CD4-positive, alpha-beta T cell treated with Interleukin-15 for 4 hours (primary cell): ENCODE measurements at places on chromosomes 1 and 21.

- no peak for DNase-seq
Measured at GRCh38 chr1:206651958-206652890, 16.9 kb downstream of the DYRK3 start.

DNA sequence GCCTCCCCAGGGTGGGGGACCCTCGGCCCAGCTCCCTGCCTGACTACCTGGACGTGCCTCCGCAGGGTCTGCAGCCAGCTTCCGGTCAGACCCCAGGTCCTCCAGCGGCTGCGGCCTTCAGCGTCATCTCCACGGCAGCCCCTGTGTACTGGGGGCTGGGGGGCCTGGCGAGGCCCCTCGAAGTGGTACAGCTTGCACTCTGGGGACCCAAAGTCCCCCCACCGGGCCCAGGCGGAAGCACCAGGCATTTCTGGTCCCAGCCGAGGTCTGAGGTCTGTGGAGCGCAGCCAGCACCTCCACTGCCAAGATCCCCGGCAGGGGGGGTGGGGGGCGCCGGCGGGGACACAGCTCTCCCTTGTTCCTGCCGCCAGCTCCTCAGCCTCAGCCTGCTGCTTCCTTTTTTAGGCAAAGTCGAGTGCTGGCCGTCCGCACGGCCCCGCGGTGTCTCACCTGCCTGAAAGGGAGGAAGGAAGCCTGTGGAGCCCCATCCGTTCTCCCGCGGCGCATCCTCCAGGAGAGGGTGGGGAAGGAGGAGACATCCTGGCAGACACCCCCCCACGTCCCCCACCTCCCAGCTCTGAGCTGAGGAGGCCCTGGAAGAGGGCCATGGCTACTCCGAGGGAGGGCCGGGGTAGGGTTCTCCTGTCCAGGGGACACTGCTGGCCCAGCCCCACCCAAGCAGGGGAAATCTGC lies 1.2 kb upstream of the VWA1 start:
- no peak for DNase-seq

DNA sequence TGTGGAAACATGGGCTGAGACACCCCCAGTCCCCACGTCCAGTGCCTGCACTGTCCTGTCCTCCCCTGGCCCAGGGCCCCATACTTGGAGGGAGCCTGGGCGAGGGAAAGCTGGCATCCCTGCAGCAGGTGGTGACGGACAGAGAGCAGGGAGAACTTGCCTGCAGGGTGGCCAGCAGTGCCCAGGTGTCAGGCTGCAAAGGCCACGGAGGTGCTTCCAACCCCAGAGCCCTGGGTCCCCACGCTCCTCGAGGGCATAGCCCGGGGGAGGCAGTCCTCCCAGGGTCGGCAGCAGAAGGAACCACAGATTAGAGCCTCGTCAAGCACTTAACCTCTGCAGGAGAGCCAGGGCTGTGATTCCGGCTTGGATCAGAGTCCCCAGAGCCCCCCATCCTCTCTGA lies 77.5 kb downstream of the ARHGEF16 start:
- DNase-seq, result no peak

DNA sequence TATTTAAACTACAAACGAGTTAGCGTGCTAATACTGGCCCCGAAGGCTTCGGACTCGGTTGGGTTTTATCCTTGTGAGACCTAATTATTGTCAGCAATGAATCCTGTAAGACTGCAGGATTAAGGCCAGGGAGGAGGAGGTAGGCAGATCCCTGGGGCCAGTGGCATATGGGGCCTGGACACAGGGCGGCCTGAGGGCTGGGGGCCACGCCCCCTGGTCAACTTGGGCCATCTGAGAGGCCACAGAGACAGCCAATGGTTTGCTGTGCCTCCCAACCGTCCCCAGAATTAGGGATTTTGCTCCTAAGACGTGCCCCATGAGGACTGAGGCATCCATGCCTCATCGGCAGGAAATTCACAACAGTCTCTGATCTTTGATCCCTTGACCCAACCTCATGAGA lies 31.1 kb upstream of the DISP3 start:
- DNase-seq, result no peak

DNA sequence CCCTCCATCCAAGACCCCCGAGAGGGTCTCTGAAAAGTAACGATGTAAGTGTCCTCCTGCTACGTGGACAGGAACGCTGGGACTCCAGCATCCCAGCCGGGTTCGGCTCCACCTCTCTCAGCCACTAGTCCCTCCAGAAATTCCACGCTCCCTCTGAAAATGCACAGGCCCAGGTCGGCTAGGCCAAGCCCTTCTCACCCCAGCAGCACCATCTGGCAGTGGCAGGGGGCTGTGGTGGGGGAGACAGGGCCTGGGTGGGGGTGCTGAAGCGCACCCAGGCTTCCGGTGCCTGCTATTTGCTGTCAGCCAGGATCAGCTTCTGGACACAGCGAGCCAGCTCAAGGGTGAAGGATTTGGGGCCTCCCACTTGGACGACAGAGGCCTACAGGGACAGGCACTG lies 73.3 kb downstream of the ARHGEF16 start:
- no peak for DNase-seq

DNA sequence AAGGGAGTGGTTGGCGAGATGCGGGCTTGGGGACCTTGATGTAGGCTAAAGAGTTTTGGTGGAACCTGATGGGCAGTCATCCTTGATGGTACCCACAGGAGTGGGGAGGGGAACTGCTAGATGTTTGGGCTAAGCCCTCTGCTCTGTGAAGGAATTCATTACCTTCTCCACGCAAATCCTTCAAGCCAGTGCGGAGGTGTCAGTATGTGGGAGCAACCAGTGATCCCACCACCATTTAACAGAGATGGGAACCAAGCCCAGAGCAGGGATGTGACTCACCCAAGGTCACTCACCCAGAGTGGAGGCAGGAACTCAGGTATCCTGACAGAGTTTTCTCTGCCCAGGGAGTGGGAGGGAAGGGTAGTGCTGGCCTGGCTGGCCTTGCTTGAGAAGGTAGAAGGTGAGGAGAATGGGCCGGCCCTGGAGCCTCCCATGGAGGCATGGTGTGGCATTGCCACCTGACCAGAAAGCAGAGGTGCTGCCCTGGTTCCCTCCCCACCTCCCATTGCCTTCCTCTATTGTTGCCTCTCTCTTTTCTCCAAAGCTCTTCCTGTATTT lies 51.2 kb upstream of the STUM start:
- DNase-seq, result no peak

- no peak for DNase-seq
Measured at GRCh38 chr1:37472281-37472680, 2.1 kb upstream of the ZC3H12A start.

- no peak for DNase-seq
Measured at GRCh38 chr1:194813096-194813495, 1626.7 kb upstream of the B3GALT2 start.

DNA sequence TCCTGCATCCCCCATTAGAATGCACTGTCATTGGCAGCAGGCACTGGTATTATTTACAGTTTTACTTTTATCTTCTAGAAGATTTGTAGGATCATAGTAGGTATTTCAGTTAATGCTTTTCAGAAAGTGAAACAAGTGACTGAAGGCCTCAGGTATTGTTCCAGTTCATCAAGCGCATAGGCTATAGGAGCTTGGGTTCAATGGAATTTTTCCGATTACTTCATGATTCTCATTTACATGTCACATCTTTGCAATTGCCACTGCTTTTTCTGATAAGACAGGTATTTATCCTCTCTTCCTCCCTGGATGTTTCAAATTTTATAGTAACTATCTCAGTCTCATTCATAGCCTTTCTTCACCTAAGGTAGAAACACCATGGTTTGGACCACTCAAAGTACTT lies 161.3 kb downstream of the NTPCR start:
- DNase-seq, result no peak

GRCh38 chr1:162364498-162364897 lies 12.2 kb downstream of the SPATA46 start:
- no peak for DNase-seq

DNA sequence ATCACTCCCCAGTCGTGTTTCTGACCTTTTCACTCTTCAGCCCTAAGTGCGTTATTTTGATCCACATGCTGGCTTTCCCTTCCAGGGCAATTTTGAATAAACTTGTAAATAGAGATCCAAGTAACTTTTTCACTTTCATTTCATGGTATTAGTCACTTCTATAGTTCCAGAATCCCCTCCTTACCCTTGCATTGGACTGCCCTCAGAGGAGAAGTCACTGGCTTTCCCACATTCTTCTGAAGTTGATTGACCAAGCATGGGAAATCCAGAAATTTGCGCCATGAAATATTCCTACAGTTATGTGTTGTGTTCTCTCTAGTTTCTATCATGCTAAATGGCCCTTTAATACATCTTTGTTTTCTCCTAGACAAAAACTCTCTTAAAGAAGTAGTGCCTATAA lies 177.3 kb upstream of the GORAB start:
- no peak for DNase-seq

- no peak for DNase-seq
Measured at GRCh38 chr1:59138402-59138801, 158.5 kb upstream of the FGGY start.

- no peak for DNase-seq
Measured at GRCh38 chr1:211704543-211704942, 29.1 kb upstream of the NEK2 start.

- DNase-seq, result no peak
Measured at GRCh38 chr21:30116479-30116878, 50.1 kb downstream of the CLDN17 start.

DNA sequence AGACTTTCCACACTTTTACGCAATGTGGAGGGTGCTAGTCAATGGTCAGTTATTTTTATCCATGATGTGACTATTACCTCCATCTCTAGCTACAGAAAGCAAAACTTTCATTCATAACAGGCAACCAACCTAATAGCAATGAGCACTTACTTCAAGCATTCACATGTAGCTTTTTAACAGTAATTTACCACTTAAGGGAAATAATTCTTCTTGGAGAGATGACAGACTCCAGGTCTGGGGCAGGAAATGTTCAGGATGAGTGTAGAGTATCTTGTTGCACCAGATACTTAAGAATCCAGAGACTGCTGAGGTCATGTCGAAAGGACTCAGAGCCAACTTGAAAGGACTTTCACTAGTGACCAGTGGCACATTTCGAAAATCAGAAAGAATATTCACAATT lies 347.6 kb downstream of the CHRM3 start:
- DNase-seq, result no peak

GRCh38 chr21:21076491-21076890 lies 78.3 kb downstream of the NCAM2 start:
- no peak for DNase-seq

GRCh38 chr1:160841079-160841478 lies 21.6 kb downstream of the CD244 start:
- DNase-seq, result no peak

DNA sequence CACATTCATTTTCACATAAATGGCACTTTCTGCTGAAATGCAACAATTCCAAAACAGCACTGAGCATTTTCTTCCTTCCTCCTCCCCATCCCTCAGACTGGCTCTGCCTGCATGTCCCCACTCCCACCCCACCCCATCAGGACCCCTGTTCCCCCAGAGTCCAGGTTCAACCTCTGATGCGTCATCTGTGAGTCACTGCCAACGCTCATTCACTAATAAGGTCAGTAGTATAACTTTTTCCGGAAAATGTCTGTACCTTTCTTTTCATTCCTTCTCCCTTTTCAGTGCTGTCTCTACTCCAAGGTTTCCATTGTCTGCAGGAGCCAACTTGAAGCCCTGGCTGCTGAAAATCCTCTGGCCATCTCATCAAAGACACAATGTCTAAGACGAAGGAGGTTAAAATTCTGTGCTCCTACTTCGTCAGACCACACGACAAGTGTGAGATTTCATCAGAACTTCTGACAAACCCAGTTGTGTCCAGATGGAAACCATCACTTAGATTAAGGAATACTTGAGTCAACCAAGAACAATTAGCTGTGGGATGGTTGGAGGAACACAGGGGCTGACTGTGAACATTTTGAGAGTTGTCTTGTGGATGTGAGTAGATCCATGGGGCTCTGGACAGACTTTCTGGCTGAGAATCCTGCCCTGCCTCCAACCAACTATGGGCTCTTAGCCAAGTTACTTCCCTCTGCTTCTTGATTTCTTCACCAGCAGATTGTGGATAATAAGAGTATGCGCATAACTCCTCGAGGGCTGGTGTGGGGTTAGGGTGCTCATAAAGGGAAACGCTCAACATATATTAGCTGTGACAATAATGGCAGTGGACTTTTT lies 35.6 kb upstream of the UTS2 start:
- no peak for DNase-seq

GRCh38 chr1:43582162-43582566 lies 51.5 kb downstream of the PTPRF start:
- peak; percentile 2 for DNase-seq

- no peak for DNase-seq
Measured at GRCh38 chr21:24369746-24370145, 1237.5 kb downstream of the MRPL39 start.

GRCh38 chr1:59204001-59204400 lies 92.9 kb upstream of the FGGY start:
- no peak for DNase-seq

- no peak for DNase-seq
Measured at GRCh38 chr1:35500439-35500838, 56.8 kb downstream of the KIAA0319L start.

GRCh38 chr1:68129536-68130250 lies 79.3 kb upstream of the DIRAS3 start:
- no peak for DNase-seq

GRCh38 chr1:230313453-230314141 lies 112.5 kb downstream of the PGBD5 start:
- no peak for DNase-seq

GRCh38 chr1:210920716-210921694 lies 212.9 kb downstream of the KCNH1 start:
- no peak for DNase-seq

DNA sequence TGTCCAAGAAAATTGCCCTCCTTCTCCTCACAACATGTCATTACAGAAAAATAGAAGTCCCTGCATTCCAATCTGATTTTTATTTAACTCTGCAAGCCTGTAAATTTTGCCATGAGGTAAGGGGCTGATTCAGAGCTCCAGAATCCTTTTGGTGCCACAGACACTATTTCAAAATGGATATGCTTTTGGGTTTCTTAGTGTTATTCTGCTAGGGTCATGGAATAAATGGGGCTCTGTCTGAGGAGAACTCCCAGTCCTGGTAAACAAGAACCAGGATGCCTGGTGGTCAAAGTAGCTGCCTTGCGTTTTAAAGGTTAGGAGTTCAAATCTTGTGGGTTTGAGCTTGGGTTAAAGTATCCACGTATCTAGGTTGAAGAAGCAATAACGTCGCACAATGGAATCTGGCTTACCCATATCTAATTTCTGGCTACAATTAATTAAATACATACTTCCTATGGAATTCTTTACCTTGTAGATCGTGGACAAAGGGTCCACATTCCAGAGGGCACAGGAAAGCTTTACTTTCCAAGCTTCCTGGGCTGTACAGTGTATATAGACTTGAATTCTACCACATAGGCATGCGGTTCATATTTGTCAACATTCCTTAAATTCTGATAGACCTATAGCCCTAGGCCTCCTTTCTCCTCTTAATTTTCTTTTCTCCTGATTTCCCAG lies 98.0 kb upstream of the CDC42BPA start:
- DNase-seq, result no peak

- no peak for DNase-seq
Measured at GRCh38 chr1:53373246-53373645, 45.4 kb upstream of the LRP8 start.

- no peak for DNase-seq
Measured at GRCh38 chr1:160821627-160822026, 25.7 kb downstream of the LY9 start.
